ENCODE measurements at places on chromosomes 5 and 9.
A peak's percentile ranks its signal among the peaks of the same experiment; 100 is the strongest.

DNA sequence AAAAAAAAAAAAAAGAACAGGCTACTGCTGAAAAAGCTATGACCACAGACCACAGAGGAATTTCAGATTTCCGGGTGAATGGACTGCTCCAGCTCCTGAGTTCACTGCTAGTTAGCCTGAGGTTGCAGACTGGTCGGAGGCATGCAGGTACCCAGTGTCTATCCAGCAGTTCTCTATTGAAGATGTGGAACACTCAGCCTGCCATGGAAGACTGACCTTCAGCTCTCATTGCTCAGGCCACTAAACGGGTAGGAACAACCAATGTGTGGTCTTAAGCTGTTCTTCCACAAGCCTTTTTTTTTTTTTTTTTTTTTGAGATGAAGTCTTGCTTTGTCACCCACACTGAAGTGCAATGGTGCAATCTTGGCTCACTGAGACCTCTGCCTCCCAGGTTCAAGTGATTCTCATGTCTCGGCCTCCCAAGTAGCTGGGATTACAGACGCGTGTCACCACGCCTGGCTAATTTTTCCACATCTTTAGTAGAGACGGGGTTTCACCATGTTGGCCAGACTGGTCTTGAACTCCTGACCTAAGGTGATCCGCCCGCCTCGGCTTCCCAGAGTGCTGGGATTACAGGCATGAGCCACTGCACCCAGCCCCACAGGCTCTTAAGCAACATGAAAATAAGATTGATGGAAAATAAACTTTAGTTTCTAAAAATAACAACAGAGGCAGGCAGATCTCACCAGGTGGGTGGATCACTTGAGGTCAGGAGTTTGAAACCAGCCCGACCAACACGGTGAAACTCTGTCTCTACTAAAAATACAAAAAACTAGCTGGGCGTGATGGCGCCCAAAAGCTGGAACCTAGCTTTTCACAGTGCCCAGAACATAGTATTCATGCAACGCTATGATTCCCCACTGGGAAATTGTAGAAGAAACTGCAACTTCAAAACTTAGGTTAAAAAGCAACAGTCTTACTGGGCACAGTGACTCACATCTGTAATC, 20.0 kb upstream of the NPM1 start:
- DNase-seq, result no peak

GRCh38 chr9:122056484-122056883, 36.6 kb downstream of the TTLL11 start:
- no peak for DNase-seq

- DNase-seq, result peak; percentile 39
These were observed 52.8 kb downstream of the WHRN start for GRCh38 chr9:114452219-114453165.

- no peak for DNase-seq
These were observed 48.5 kb downstream of the MFAP3 start for GRCh38 chr5:154087260-154087659.

DNA sequence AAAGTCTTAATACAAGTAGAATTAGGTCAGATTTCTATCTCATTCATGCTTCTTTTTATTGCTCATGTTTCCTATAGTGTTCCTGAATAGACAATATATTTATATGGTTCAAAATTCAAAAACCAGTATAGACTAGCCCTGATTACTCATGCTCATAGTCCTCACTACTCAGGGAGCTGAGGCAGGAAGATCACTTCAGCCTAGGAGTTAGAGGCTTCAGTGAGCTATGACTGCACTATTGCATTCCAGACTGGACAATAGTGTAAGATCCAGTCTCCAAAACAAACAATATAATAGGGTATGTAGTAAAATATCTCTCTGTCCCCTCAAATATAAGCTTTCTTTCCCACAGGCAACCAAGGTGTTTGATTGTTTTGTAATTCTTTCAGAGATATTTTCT, 2.4 kb downstream of the ANKRD31 start:
- no peak for DNase-seq

GRCh38 chr5:143405063-143405848, 1.8 kb upstream of the NR3C1 start:
- DNase-seq, result peak; percentile 94

GRCh38 chr5:8340739-8341344, 471.9 kb downstream of the MTRR start:
- DNase-seq, result no peak

DNA sequence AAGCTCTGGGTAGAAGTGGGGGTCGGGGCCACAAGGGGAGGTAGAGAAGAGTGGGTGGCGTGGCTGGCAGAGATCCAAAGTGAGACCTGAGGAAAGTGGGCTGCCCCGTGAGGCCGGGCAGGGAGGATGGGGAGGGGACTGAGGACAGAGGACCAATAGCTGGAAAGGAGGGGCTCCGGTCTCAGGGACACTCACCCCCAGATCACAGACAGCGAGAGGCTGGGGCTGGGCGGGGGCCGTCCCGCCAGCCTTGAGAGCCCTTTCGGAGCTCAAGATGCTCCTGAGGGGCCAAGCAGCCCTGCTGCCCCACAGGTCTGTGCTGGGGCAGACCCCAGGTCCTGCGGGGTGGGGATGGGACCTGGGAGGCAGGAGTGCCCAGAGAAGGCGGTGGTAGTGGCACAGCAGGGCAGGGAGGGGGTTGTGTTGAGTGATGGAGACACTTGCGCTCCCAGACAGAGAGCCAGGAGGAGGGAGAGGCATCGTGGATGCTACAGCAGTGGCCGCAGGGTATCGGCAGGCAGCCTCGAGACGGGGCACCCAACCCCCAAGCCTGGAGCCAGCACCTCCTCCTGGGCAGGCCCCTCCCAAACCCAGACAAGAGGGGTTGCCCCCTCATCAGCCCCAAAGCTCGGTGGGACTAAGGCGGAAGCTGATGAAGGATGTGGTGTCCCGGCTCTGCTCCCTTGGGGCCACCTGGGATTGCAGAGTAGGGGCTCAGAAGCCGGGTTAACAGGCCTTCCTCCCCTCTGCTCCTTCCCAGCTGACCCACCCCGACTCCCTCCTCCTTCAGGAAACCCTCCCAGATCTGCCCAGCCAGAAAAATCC, 3.4 kb downstream of the SARDH start:
- no peak for DNase-seq

GRCh38 chr5:138736293-138736692, 16.9 kb upstream of the CTNNA1 start:
- no peak for DNase-seq

GRCh38 chr5:57302643-57303042, 128.8 kb downstream of the GPBP1 start:
- DNase-seq, result peak; percentile 16

- no peak for DNase-seq
These were observed 16.7 kb downstream of the VCAN start for GRCh38 chr5:83488271-83488670.

GRCh38 chr9:36858805-36859375, 175.2 kb downstream of the PAX5 start:
- no peak for DNase-seq

- DNase-seq, result no peak
These were observed 23.5 kb downstream of the TBC1D2 start for GRCh38 chr9:98231770-98232478.

DNA sequence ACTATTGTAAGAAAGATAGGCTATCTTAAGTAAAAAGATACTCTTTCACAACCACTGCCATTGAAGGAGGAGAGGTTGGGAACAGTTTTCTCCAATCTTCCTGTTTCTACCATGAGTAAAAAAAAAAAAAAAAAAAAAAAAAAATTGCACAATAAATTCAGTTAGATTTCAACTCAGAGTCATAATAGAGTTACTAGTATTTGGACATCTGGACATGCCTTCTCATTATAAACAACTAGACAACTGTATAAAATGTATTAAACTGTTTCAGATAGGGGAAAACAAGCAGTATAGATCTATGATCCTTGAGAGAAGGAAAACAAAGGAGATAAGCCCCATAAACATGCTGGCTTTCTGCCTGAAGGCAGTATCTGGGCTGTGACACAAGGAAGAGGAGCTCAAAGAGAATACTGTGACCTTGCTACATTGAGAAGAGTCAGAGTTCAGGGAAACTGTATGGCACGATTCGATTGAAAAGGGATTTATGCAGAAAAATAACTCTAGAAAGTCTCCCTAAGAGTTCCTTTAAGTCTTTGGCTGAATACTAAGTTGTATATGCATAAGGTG, 249.2 kb upstream of the POU5F2 start:
- no peak for DNase-seq

- DNase-seq, result no peak
These were observed 12.3 kb upstream of the STING1 start for GRCh38 chr5:139494832-139495231.

Measured in activated CD8-positive, alpha-beta T cell treated with anti-CD3 and anti-CD28 coated beads for 36 hours (primary cell).